CD8-positive, alpha-beta T cell (primary cell): ENCODE measurements at places on chromosomes 7 and 10.

DNA sequence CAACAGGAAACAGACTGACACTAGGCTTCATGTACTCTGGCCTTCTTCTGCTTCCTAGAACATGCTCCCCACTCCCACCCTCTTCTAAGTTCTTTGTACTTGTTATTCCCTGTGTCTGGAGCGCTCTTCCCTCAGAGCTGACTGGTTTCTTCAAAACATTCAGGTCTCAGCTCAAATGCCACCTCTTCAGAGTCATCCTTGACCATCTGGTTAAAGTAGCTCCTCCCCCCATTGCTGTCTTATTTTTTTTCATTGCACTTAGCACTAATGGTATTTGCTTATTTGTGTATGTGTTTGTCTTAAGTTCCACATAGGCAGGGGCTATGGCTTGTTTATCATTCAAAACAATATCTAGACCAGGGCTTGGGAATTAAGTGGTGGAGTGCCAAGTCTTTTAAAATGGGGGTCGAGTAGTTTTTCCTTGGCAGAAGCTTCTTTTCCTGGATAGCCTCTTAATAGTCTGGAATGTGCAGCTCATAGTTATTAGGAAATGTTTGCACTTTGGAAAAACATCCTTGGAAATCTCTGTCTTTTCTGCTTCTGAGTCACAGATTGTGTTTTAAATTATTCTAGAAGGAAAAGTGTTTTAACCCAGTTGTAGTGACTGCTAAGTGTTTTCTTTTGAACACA lies 60.0 kb downstream of the RALA start:
- DNase-seq, result no peak

GRCh38 chr10:1674501-1674900 lies 62.8 kb downstream of the ADARB2 start:
- DNase-seq, result no peak

- DNase-seq, result no peak
These were observed 42.4 kb downstream of the ZNF487 start for GRCh38 chr10:43479275-43479674.

- no peak for DNase-seq
These were observed 186.2 kb downstream of the CFTR start for GRCh38 chr7:117666031-117666430.

GRCh38 chr10:104642658-104643302 lies 1.7 kb downstream of the SORCS3 start:
- no peak for DNase-seq

DNA sequence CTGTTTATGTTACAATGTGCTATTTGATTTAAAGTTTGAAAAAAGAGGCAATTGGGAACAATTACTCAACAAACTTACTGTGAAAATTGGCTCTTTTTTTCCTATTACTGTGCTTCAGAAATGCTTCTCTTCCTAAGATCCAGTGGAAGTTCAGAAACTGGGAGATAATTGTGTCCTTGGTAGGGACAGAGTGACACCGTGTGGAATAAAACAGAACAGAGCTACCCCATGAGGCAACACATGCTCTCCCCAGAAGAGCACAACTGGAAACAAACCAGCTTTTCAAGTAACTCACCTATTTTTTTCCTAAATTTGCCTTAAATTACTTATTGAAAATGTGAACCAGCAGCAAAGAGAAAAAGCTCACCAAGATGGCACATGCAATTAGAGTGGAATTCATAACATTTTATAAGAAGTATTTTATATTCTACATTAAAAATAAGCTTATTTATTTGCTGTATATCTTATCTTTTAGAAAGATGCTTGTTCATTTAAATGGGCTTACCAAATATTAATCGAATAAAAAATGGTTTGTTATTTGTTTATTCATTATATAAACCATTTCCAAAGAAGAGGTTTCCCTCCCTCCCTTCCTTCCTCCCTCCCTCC lies 346.1 kb upstream of the ANKRD30A start:
- DNase-seq, result no peak

DNA sequence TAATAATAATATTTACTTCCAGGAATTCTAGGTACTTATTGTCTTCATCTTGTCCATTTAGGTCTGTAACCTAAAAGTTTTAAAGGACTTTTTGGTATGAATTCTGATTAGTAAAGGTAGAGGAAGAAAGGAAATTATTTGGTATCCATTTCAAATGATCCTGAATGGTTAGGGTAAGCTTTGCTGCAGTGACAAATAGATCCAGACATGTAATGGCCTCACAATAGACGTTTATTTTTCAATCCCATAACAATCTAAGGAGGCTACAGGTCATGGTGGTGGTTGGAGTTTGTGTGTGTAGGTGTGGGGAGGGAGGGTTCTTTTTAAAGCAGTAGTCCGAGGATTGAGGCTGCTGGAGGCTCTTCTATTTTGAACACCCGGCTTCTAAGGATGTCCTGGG lies 5.3 kb downstream of the FBH1 start:
- DNase-seq, result no peak

- DNase-seq, result no peak
These were observed 19.4 kb upstream of the EZH2 start for GRCh38 chr7:148903504-148903903.

DNA sequence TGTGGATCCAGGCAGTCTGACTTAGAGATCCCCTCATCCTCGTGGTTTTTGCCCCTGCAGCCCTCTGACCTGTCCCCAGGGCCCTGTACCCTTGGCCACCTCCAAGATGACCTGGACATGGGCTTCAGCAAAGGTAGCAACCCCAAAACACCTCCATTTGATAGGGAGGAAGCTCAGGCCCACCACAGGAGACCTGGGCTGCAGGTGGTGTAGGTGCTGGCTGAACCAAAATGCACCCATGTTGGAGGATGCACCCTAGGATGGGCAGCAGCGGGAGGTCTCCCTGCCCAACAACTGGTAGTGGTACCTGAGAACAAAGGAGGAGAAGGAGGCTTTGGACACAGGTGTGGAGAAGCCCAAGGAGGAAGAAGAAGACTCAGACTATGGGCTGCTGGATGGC lies 188.7 kb downstream of the ZNF716 start:
- DNase-seq, result no peak

GRCh38 chr7:158695726-158696452 lies 8.7 kb downstream of the NCAPG2 start:
- DNase-seq, result no peak

- DNase-seq, result no peak
These were observed 5.4 kb upstream of the SUV39H2 start for GRCh38 chr10:14873090-14873760.

DNA sequence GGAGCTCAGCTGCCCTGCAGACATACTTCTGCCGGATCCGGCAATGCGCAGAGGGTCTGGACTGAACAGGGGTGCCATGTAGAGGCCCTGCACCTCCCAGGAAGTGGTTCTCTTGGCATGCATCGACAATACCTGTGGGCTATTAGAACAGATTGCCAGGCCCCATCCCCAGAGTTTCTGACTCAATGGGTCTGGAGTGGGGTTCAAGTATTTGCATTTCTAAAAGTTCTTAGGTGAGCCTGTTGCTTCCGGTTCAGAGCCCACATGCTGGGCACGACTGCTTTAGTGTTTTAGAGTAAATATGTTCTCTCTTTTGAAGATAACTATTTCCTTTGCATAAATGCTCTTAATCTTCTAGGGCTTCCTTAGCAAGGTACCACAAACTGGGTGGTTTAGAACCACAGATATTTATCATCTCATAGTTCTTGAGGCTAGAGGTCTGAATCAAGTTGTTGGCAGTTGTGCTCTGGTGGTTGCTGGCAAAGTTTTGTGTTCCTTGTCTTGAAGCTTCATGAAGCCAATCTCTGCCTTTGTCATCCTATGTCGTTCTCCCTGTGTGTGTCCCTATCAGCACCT lies 435.5 kb downstream of the TCERG1L start:
- DNase-seq, result no peak

GRCh38 chr7:2256306-2257045 lies 14.4 kb downstream of the NUDT1 start:
- no peak for DNase-seq

- no peak for DNase-seq
These were observed 104.9 kb downstream of the SPDYE5 start for GRCh38 chr7:75596727-75597614.

- no peak for DNase-seq
These were observed 127.3 kb upstream of the HABP2 start for GRCh38 chr10:113425541-113425951.

- DNase-seq, result no peak
These were observed 293.3 kb downstream of the ADRA2A start for GRCh38 chr10:111370101-111370500.

DNA sequence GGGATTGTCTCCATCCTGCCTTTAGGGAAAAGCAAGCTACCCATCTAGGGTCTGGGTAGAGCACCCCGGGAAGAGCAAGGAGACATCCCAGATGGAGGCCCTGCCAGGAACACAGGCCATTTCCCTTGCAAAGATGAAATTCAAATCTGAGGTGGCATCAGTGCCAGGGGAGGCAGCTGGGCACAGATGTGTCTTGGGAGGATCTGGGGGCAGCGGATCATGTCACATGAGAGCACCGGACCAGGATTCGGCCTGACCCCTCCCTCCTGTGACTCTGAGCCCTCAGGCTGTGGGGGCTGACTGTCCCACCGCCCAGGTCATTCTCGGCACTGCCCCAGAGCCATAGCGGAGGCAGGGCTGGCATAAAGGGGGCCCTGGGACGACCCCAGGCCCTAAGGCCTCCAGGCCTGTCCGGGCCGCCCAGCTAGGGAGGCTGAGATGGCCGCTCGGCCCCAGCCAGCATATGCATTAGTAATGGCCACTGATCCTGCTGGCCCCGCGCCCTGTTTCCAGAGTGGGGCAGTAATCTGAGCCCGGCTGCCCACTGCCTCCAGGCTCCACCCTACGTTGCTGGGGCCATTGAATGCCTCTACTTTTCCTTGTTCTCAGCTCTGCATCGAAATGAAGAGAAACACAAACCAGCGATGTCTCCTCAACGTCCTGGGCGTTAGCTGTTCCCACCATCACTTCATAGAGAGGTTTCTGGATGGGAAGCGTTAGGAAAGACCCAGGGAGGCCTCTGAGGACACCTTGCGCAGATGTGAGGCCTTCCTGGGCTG lies 148.5 kb downstream of the UBE2H start:
- DNase-seq, result no peak

DNA sequence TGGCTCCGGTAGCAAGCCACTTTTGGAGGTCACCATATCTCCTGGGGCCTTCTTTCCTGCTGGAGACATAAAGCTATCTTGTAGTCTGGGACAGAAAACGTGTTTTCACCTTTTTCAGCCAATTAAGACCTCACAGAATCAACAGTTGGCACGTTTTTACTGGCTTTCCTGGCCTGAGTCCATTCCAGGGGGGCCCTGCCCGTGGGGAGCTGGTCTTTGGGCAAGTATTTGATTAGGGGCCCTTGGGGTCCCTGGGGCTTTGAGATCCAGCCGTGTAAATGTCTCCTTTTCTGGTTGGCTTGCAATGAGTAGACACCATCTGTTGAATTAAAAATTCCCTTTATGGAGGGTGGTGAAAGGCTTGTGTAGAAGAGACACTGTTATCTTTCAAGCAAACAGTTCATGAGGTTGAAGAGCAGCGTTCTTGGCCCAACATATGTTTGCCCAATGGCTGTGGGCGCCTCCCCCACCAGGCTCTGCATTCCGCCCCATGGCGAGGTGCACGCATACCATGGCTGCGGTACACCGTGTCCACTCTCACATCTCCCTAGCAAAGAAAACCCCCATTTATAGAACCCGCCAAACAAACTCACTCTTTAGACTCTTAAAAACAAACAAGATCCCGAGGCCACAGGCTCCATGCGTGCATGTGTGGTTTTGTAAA lies 593.2 kb downstream of the LRMDA start:
- no peak for DNase-seq

DNA sequence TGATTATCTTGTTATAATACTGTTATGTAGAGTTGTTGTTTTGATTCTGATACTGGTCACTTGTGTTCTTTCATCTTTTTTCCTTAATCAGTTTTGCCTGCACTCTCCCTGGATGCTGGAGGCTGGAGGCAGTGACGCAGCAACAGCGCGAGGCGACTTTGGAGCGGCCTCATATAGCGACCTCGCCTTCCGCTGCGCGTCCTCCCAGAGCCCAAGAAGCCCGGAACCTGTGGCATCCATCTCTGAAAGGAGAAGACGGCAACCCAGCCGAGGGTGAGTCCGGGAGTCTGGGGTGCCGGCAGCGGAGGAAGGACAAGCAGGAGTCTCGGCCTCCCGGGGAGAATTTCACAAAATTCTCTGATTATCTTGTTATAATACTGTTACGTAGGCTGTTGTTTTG lies 161.2 kb downstream of the ZNF33B start:
- DNase-seq, result no peak

DNA sequence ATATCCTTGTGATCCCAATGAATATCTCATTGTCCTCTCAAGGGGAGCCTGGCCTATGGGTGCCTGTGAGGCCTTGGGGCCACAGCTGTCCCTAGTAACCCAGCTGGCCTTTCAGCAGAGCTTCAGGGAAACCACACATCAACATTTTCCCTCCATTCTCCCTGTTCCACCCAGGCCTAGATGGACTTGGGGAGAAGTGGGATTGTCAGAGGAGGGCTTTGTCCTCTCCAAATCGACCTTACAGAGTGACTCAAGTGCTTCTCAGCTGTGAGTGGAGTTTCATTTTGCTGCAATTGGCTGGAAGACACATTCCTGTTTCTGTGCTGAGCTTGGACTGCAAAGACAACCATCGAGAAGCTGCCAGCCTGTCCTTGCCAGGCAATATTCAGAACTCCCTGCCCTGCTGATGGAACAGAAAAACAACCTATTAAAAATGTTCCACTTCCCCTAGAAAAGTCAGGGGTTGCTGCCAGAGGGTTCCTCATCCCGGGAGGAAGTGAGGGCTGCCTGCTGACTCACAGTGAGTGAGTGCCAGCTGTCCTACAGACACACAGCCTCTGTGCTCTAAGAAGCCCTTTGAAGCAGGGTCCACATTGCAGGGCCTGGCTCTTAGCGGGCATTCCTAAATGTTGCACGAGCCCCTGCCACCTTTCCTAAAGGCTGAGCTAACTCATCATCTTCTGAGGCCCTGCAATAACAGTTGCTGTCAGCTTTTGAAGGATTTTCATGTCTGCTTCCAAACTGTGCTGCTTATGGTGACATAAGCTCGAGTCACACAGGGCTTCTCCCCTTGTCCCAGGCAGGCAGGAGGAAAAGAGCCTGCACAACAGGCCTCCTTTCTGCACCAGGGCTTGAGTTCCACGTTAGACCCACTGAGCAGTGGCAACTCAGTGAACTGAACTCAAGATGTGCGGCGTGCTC lies 20.5 kb downstream of the STRA8 start:
- no peak for DNase-seq

GRCh38 chr7:24478137-24478655 lies 95.1 kb upstream of the PALS2 start:
- DNase-seq, result no peak

DNA sequence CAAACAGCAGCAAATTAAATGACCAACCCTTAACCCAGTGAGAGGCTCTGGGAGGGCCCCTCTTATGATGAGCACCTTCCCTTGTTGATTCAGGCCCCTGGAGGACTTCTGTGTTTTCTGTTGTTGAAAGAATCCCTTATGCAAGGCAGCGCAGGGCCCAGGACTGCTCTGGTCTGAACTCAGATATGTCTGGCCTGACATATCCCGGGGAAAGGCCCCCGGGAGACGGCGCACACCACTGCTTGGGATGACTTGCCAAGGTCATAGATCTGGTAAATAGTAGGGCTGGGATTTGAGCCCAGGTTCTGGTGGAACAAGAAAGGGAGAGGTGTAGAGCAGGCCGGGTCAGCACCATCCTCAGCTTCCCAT lies 124.0 kb downstream of the AOAH start:
- no peak for DNase-seq

- no peak for DNase-seq
These were observed 100.4 kb upstream of the GSDME start for GRCh38 chr7:24857623-24858022.
